ENCODE measurements at places on chromosomes 16 and 17.

- DNase-seq, result peak; percentile 61
These were observed 465.9 kb upstream of the ERCC4 start for GRCh38 chr16:13453938-13454553.

GRCh38 chr17:69763503-69763902 is 311.5 kb upstream of the KCNJ16 start:
- no peak for DNase-seq

- no peak for DNase-seq
These were observed 324.0 kb downstream of the HS3ST4 start for GRCh38 chr16:26015776-26016175.

DNA sequence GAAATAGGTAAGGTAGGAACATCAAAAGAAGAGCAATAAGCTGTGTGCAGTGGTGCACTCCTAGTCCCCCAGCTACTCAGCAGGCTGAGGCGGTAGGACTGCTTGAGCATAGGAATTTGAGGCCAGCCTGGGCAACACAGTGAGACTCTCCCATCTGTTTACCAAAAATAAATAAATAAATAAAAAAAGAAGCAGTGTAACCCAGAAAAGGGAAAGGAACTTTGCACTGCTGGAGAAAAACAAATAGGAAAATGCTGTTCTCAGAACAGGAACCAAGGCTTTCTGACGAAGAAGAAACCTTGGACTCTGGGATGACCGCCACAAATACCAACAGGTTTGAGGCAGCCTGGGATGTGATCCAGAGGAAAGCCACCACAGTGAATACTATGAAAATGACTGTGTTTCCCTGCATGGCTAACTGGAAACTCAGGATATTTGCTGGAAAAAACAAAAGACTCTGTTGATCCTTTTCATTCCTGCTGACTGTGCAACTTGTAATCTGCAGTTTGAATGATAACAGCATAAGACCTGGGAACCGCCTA is 41.2 kb downstream of the TTC19 start:
- no peak for DNase-seq

GRCh38 chr16:29290631-29291247 is 115.8 kb downstream of the NPIPB11 start:
- DNase-seq, result peak; percentile 56

GRCh38 chr17:7739746-7740145 is 22.2 kb downstream of the DNAH2 start:
- no peak for DNase-seq

DNA sequence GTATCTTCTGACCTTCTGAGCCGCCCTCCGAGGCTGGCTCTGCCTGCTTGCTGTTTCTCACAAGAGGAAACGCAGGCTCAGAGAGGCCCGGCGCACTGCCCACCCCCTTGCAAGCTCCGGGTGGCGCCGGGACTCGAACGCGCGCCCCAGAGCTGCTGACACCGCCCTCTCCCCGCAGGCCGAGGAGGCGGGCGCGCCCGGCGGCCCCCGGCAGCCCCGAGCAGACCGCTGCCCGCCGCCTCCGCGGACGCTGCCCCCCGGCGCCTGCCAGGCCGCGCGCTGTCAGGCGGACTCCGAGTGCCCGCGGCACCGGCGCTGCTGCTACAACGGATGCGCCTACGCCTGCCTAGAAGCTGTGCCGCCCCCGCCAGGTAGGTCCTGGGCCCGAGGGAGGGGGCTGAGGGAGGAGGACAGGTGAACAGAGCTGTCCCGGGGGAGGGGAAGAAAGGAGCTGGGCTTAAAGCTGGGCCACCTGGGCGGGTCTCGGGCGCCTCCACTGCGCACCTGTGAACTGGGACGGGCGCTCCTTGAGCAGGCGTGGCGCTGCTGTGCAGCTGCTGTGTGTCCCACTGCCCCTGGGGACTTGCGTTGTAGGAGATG is 18.2 kb downstream of the WFDC1 start:
- peak; percentile 44 for DNase-seq

DNA sequence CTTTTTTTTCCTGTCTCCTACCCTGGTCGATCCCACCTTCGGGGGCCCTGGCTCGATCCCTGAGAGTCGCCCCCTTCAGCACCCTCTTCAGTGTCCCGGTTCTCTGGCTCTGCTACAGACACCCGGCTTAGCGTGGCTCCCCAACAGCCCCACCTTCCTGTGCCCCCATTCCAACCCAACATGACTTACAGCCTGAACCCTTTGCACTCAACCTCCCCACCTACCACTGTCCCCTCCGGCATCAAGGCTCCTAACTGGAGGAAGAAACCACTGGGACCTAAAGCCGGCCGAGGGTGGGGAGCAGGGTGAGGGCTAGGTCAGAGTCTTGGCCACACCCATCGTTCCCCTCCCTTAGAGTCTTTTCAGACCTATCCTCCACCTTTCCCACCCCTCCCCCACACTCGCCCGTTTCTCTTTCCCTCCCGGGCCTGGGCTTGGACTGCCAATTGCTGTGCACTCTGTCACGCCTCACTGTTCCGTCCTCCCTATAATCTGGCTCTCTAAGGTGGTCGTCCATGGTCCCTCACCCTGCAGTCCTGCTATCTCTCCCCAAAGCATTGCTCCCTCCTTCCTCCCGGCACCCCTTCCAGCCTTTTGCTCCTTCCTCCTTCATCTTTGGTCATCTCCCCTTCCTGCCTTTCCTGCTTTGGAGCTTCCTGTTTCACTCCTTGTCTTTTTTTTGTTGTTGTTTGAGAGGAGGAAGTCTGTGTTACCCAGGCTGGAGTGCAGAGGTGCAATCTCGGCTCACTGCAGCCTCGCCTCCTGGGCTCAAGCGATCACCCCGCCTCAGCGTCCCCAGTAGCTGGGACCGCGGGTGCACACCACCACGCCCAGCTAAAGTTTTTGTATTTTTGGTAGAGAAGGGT is 890 bp upstream of the CLDN7 start:
- DNase-seq, result peak; percentile 24

DNA sequence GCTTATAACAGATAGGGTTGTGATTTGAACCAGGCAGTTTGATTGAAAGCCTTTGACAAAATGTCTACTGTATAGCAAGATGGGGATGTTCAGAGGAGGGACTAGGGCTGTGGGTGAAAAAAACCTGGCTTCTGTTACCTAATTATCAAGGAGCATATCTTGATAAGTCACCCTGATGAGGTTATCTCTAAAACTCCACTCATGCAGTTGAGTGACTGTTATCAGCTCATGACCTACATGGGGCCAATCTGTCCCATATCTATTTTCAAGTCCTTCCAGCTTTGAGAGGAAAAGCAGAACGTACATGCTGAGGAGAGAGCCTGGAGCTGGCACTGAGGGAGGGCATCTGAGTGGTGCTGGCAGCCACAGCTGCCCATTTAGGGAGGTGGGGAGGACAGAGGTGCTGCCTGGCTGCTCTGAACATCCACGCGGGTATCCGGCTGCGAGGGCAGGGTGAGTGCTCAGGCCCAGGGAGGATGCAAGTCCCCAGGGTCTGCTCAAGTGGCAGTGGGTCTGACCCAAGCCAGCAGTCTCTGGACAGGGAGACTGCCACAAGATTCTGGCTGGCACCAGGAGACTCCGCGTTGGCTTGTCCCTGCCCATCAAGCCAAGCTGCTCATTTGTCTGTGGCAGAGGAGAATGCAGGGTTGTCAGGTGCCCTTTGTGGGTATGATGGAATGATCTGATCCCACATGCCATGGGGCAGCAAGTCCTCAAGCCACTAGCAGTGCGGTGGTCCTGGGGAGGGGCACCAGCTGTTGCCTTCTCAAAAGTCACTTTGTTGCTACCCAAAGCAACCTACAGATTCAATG is 29.2 kb downstream of the ATPAF2 start:
- no peak for DNase-seq

- no peak for DNase-seq
These were observed 88.8 kb downstream of the IRF8 start for GRCh38 chr16:85987750-85988078.

Data from retina (tissue), 1 donor.